Stimulated activated CD4-positive, alpha-beta T cell treated with anti-CD3 and anti-CD28 coated beads, Interleukin-4, amount 100 ng/mL, for 4 hours (primary cell): ENCODE measurements at places on chromosomes 6 and 20.

DNA sequence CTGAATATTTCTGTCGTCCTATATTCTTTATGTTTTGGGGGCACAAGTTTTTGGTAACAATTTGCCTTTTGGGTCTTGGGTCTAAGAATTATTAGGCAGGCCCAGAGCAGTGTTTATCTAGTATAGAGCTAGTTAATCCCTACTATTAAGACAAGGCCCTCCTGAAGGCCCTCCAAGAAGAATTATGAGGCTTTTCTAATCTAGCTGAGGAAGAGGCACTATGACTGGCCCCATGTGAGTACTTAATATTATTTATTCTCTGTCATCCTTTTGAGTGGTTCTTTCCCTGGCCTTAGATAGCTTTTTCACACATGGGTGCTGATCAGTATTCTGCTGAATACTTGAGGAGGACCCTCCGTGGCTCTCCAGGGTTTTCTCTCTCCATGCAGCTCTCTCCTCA, 25.1 kb downstream of the CHMP4B start:
- DNase-seq: no peak

DNA sequence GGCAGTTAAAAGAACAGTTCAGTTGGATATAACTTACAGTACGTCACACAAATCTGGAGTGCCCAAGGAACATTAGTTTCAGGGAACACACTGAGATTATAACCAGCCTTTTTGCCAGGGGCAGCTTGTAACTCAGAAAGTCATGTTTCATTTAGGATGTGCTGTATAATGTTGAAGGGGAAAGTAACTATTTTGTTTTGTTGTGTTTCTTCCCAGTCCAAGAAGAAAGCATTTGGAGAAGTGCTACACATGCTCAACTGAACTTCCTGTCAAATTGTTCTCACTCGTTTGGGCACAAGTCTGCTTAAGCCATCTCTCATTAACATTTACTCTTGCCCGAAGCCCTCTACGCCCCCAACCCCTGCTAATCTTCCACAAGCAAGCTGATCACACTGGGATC, 157.9 kb downstream of the BTBD9 start:
- DNase-seq: no peak

GRCh38 chr6:33633462-33634158, 12.5 kb downstream of the ITPR3 start:
- peak; percentile 68 for DNase-seq

GRCh38 chr20:32605167-32605656, 20.1 kb upstream of the NOL4L start:
- DNase-seq: no peak

DNA sequence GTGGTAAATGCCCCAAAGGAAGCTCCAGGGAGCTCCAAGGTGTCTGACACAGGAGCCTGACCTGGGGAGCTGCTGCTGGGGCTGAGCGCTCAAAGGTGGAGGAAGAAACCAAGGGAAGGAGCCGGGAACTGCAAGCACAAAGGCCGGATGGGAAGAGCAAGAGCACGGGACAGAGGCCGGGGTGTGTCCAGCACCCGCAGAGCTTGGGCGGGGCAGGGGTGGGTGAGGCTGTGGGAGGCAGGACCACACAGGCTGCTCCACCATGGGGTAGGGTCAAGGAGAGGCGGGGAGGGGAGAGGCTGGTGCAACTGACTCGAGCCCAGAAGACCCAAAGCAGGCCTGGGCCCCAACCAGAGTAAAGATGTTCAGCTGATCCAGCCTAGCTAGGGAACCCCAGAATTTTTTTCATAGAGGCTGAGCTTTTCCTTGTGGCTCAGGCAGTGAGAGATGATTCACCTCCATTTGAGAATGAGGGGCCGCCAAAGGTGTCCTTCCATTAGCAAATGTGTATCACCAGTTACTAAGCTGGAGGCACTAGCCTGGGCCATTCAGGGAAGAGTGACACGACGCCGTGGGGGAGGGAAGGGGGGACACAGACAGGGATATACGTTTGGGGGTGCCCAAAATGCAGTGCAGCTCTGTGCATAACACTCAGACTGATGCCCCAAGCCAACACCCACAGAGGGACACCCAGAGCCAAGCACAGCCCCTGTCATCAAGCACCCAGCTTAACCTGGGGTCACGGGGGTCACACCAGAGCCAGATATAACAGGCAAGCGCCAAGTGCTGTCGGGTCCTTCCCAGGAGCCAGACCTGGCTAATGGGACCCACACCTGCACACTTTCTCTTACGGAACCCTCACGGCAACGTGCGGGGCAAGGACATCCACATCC, 21.3 kb upstream of the TLDC2 start:
- DNase-seq: no peak
